Substantia nigra (tissue), 51 donors: ENCODE measurements at places on chromosomes 3 and 15.

DNA sequence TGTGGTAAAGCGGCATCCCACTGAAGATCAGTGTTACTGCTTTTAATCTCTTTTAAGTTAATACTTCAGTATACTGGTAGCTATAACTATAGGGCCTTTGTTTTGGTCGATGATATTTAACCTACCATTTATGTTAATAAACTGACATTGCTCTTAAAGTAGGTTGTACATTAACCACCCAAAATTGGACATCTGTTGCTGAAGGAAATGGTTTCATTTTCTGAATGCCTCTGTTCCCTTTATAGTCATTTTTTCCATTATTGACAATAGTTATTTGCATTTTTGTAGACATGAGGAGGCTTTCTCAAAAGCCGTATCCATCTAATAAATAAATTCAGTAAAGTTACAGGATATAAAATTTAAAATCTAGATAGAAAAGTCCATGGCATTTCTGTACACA, 252.4 kb upstream of the UBE2E1 start:
- no peak for DNase-seq

- no peak for DNase-seq
Observed at GRCh38 chr15:68896178-68896577, 34.1 kb upstream of the SPESP1 start.

GRCh38 chr3:152281133-152281713, 12.5 kb downstream of the MBNL1 start:
- no peak for DNase-seq

DNA sequence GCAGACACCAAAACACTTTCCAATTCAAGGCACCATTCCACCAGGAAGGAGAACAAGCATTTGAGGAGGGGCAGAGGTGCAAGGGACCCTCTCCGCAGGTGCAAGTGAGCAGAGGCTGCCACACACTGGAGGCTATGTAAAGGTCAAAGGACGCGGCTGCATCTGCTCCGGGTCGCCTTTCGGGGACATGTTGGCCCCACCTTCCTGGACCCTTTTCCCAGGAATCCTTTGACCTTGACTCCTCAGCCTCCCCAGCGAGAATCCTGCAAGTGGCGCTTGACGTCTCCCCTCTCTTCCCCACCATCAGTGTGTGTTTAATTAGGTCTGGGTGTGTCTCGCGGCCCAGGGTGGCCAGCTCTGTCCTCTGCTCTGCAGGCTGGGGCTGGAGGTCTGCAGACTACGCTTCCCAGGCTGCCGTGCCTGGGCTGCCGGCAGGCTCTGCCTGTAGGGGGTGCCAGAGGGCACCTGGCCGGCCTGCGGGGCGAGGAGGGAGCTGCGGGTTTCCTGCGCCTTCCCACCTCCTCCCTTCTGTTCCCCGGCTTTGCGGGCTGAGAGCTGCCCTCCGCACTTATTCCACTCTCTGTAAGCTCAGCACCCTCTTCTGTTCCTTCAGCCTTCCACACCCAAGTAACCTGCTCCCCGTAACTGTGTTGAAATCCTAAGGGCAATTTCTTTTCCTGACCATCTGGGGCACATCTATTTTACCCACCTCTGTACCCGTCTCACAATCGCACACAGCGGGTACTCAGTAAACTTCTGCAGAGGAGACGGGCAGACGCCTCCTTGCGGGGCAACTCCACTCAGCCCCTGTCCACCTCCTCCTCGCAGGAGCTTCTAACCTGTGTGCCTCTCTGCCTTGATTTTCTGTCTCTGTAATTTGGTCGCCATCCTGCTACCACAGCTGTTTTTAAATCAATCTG, 129.8 kb downstream of the NSMCE3 start:
- DNase-seq, result no peak

DNA sequence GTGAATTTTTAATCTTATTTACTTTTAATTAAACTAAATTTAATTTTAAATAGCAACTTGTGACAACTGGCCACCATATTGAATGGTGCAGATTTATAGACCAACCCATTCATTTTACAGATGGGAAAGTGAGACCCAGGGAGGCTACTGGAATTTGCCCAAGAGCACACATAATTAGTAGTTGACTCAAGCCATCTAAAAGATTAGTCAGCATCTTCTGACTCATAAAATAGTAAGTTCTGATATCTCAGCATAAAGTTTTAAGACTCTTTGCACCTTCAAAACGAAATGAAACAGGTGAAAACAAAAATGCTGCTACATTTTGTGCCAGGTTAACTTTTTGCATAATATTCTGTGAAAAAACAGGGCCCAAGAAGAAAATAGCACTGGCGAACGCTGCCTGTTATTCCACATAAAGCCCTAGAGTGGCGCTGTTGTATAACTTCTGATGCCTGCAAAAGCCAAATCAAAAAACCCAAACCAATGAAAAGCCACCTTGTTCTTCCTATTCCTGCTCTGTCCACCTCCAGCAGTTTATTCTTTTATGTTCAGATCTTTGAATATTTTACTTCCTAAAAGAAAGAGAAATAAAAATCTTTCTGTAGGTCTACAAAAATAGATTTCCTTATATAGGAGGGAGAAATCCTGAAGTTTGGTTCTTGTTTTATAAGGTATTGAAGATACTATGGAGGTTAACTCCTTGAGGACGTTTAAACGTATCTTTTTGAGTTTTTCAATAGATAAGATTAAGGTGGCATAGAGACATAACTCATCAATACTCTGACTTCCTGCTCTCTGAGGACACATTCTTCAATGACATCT, 62.8 kb downstream of the OTOL1 start:
- no peak for DNase-seq

DNA sequence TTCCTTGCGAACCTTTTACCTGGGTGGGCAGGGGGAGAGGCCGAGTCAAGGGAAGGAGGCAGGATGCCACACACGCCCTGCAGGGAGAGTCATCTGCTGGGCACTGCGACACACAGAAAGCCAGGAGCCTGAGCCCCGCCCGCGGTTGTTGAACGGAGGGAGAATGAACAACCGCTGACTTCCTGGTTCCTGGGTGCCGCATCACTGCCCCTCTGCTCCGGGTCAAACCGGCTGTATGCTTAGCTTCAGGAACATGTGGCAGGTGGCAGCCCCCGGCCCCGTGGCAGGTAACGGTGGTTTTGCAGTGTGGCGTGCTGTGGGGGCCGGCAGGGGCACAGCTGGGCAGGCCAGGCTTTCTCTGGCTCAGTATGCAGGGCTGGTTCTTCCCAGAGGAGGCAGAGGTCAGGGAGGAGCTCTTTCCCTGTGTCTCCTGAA, 33.4 kb downstream of the APBA2 start:
- no peak for DNase-seq

- no peak for DNase-seq
Observed at GRCh38 chr3:197447057-197447456, 108.7 kb downstream of the BDH1 start.

DNA sequence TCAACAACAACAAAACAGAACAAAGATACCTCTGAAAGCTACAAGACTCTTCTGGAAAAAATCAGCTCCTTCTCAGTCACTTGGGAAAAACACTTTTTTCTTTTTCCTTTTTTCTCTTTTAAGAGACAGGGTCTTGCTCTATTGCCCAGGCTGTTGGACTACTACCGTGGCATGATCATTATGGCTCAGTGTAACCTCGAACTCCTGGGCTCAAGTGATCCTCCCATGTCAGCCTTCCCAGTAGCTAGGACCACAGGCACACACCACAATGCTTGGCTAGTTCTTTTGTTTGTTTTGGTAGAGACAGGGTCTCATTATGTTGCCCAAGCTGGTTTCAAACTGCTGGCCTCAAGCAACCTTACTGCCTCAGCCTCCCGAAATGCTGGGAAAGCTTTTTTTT, 12.8 kb downstream of the MYO9A start:
- DNase-seq, result no peak

DNA sequence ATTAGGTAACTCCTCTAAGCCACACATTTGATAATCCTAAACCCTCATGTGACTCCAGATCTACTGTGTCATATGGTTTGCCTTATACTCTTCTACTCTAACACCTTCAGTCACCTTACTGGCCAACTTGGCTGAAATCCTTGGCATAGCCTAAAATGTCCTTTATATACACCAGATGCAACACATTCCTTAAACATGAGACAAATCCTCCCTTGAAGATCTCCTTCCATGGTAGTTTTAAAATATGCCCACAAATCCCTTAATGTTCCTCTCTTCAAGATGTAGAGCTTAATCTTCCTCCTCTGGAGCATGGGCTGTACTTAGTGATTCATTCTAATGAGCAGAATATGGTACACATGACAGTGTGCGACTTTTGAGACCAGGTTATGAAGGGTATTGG, 238.9 kb downstream of the SUCLG2 start:
- DNase-seq, result no peak

GRCh38 chr3:101495552-101495951, 17.5 kb downstream of the SENP7 start:
- DNase-seq, result no peak

- DNase-seq, result no peak
Observed at GRCh38 chr3:50297896-50298725, 1.1 kb downstream of the HYAL3 start.

- no peak for DNase-seq
Observed at GRCh38 chr15:38819387-38819950, 254.9 kb upstream of the RASGRP1 start.

DNA sequence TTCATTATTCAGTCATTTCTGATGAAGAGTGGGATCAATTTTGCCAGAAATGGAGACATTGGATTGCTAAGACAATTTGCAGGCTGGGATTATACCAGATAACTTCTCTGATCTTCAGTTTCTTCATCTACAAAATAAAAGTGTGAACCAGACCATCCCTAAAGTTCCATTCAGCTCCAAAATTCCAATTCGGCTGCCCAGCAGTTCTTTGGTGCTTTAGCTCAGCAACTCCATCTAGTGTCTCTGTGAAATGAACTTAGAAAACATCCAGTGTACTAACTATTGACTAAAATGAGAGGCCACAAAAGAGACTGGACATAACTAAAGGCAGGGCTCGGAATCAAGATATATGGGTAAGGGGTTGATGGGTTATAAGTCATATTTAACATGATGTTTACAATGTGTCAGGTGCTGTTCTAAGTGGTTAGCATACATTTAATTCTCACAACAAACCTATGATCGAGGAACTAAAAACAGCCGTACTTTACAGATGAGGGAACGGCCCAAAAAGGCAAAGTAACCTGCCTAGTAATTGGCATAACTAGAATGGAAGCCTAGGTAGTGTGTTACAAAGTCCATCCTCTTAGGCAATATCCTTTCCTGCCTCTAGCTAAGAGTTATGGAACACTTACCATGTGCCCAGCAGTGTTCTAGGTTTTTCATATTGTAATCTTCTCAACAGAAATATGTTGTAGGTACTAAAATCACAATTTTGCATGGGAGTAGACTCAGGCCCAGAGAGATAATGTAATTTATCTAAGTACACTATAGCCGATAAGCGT, 17.0 kb downstream of the THAP10 start:
- DNase-seq, result no peak

DNA sequence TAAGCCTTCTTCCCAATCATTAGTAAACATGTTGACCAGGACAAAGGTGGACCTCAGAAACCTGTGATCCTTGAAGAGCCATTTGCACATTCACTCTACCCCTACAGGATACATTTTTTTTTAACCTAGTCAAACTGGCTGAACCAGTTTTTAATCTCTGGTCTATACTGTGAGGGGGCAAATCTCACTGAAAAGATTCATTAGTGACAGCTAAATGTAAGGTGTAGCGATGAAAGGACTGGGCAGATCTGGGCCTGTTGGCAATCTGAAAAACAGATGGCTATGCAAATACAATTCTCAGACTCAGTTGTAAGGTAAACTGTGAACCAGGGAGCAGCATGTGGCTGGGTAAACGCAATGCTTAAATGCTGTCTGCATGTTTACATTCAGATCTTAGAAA, 75.6 kb upstream of the SNTN start:
- DNase-seq, result no peak

GRCh38 chr3:45783667-45784066, 12.7 kb downstream of the SLC6A20 start:
- no peak for DNase-seq

GRCh38 chr3:14137004-14137403, 12.2 kb downstream of the TMEM43 start:
- no peak for DNase-seq

- DNase-seq, result no peak
Observed at GRCh38 chr3:17140670-17141505, 256.1 kb downstream of the PLCL2 start.

GRCh38 chr3:142866841-142867631, 21.8 kb downstream of the PCOLCE2 start:
- DNase-seq, result no peak

GRCh38 chr3:128385080-128385832, 81.4 kb downstream of the DNAJB8 start:
- no peak for DNase-seq

DNA sequence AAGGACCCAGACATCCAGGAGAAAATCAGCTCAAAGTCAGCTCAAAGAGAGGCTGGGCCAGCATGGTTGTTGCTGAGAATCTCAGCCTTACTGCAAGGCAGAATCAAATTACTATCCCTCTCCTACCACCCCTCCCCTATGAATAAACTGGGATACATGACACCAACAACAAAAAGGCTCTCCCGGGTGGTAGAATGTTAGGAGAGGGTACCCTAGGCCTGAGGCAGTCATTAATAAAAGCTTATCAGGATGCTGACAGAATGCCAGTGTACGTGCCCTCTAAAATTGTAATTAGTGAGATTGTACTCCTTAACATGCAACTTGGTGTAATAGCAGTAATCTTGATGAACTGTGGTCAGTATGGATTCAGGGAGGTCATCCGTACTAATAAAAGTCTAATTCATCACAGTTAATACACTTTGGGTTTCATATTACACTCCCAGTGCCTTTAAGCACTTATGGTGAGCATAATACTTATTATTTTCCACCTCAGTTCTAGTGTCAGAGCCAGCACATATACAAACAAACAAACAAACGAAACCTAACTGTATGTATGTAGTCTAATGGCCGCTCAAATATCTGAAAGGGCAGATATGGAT, 76.5 kb downstream of the B3GALNT1 start:
- no peak for DNase-seq

DNA sequence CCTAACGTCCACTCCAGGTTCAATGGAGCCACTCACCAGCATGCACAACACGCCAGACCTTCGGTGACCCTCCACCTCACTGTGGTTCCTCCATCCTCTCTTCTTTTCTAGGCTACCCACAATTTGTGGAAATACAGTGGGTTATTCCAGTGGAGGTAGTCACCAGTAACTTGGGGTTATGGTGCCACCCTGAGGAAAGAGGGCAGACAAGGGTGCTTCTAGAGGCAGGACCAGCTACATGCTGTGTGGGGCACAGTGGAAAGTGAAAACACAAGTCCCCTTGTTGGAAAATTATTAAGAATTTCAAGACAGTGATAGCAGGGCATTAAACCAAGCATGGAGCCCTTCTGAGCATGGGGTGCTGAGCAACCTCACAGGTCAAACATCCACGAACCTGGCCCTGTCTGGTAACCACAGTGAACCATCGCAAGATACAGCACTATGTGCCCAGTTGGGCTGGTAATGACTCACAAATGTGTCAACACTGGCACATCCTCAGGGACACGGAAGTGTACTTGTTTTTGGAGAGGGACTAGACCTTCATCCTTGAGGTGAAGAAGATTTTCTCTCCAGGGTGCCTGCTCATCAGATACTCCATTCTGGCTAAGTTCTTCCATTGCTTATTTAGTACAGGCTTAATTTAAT, 166.7 kb downstream of the STT3B start:
- DNase-seq, result no peak

- DNase-seq, result no peak
Observed at GRCh38 chr3:65091565-65091964, 403.8 kb upstream of the ADAMTS9 start.
